ENCODE measurements at places on chromosomes 4 and X.

- DNase-seq: no peak
Observed at GRCh38 chr4:80075995-80076675, 3.1 kb upstream of the ANTXR2 start.

GRCh38 chrX:36930491-36930890, 77.7 kb upstream of the FAM47C start:
- DNase-seq: no peak

GRCh38 chr4:41154010-41154813, 60.1 kb downstream of the APBB2 start:
- DNase-seq: no peak

GRCh38 chrX:47232803-47233332, at the start of gene USP11:
Gene USP11 (plus strand): TSS chrX:47233009. CDS start chrX:47233044, 35 bp downstream.
- DNase-seq: peak; percentile 62

- DNase-seq: no peak
Observed at GRCh38 chr4:11165052-11165451, 263.6 kb downstream of the HS3ST1 start.

- DNase-seq: no peak
Observed at GRCh38 chr4:128606173-128606572, 203.3 kb upstream of the JADE1 start.

DNA sequence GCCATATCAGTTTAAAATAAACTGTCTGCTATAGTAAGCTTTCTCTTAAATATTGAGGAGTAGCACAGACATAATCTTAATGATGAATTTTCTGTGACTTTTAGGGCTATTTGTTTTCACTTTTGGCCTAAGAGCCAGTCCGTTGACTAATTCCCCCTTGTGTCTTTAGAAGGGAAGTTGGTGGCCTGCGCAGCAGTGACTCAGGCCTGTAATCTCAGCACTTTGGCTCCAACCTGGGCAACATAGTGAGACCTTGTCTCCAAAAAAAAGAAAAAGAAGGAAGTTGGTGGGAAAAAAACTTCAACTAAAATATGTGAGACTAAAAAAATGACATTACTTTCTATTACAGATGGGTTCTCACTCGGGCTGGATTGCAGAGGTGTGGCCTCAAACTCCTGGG, 3.4 kb downstream of the NCAPG start:
- peak; percentile 84 for DNase-seq

DNA sequence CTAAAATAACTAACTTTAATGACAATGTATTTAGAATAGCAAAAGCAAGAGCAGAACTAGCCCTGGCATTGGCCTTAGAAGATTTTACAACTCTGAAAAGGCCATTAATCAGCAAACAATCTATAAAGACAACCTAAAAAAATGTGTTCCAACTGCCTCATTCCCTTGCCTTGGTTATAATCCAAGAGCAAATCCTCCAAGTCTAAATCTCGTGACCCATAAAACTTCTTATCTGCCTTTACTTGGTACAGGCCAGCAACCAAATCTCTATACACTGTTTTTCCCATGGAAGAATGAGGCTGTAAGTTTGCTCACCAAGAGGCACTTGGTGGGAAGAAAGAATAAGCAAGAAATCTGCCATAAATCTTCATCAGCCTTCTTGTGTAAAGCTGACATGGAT, 175.3 kb upstream of the MID1 start:
- no peak for DNase-seq

DNA sequence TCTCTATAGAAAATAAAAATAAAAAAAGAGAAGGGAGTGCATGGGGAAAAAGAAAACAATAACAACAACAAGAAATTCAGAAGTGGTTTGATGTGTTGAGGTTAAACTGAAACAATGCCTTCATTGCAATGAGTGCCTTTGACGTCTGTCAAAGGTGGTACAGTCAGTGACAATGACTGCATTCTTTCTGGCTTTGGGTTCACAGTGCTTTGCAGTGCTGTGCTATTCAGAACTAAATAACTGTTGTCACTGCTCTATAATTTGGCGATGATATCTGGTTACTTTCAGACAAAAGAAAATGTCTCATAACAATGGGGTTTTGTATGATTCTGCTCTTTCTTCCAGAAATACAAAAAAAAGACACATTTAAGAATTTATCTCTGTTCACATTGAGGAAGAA, 488.6 kb upstream of the MAGEB2 start:
- no peak for DNase-seq

- DNase-seq: no peak
Observed at GRCh38 chr4:105059337-105059736, 87.3 kb upstream of the TET2 start.
